CMK (cell line): ENCODE measurements at places on chromosomes 3 and 15.

- no peak for DNase-seq
These were observed 6.1 kb upstream of the USP8 start for GRCh38 chr15:50418041-50418583.

DNA sequence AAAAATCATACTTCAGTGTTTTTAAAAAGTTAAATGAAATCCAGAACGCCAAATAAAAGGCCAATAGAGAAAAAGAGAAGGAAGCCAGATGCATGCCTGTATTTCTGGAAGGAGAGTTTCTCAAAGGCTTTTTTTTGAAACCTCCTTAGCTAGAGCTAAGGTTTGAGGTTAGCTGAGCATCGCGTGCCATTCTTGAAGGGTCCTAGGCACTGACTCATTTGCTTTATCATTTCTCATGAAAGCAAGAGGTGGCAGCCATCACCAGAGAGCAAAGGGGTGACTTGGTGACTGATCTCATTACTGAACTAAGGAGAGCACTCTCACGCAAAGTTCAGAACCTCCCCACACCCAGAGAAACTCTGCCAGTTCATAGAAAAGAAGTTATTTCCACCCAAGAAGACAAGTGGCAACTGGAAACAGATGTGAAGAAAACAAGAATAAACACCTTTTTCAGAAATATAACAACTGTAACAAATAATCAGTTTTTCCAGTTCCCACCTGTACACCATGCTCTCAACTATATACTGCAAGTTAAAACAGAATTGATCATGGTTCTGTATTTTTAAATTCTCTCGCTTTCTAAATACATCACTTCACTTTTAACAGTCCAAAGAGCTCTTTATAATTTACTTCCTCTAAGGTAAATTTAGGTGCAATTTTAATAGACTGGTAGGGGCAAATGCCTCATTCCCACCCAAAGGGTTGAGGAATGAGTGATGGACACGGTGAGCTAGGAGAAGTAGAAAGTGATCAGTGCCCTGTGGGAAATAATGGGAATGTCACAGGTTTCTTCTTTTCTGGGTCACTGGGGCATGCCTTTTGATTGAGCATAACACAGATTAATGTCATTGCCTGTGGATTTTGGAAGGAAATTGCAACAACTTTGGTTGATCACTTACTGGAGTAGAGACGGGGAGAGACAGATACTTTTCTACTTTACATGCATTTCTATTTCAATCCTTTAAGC is 24.7 kb downstream of the GPR15 start:
- no peak for DNase-seq

DNA sequence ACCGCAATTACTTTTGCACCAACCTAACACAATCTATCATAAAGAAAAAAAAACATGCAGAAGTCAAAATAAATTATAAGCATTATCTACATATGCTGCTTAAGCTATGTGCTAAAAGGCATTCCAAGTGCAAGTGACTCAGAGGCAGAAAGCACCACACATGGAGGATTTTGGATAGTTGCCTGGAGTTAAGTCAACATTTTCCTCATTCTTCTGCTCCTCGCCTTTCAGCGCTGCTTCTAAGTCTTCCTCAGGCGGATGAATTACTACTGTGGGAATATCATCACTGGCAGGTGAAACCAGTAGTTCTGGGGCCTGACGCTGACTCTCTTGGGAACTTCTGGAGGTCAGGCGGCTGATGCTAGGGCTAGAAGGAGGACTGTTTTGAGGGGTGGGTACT is 53.1 kb downstream of the SLC4A7 start:
- no peak for DNase-seq

- DNase-seq, result no peak
These were observed 15.3 kb downstream of the DNAJC13 start for GRCh38 chr3:132432639-132433038.

DNA sequence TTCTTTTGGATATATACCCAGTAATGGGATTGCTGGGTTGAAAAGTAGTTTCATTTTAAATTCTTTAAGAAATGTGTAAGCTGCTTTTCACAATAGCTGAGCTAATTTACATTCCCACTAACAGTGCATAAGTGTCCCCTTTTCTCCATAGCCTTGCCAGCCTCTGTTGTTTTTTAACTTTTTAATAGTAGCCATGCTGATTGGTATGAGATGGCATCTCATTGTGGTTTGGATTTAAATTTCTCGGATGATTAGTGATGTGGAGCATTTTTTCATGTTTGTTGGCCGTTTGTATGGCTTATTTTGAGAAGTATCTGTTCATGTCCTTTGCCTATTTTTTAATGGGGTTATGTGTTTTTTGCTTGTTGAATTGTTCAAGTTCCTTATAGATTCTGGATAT is 444.3 kb upstream of the ATP11B start:
- no peak for DNase-seq

- DNase-seq, result no peak
These were observed 82.8 kb downstream of the BCHE start for GRCh38 chr3:165754219-165755007.

GRCh38 chr3:89932882-89933281 is 825.5 kb downstream of the EPHA3 start:
- DNase-seq, result no peak

DNA sequence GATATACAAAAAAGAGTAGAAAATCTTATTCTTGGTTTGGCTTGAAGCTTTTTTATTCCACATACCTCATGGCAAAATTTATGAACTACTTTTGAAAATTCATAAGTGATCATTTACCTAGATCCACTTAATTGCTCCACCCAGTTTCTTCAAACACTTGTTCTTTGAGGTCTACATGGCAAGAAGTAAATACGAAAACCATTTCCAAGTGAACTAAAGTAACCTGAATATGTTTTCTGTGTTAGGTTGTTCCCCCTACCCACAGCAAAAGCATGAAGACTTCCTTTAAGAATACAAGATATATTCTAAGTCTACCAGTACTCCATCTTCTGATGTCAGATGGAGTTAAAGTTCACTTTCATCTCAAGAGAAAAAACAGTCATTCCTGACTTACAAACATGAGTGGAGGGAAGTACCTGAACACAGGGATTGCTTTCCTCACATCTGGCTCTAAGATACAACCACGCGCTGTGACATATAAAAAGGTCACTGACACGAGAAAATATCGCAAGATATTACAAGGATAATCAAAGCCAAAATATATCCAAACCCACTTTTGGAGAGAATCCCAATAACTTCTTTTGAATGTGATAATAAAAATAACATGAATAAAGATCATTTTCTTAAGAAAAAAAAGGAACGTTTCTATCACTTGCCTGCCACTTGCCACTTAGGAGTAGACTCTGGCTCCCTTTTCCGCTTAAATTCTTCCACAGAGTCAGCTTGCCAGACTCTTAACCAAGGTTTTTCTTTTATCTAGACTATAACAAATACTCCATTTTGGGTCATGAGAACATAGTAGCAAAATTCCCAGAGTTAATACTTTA is 424.5 kb downstream of the TIGIT start:
- DNase-seq, result no peak

DNA sequence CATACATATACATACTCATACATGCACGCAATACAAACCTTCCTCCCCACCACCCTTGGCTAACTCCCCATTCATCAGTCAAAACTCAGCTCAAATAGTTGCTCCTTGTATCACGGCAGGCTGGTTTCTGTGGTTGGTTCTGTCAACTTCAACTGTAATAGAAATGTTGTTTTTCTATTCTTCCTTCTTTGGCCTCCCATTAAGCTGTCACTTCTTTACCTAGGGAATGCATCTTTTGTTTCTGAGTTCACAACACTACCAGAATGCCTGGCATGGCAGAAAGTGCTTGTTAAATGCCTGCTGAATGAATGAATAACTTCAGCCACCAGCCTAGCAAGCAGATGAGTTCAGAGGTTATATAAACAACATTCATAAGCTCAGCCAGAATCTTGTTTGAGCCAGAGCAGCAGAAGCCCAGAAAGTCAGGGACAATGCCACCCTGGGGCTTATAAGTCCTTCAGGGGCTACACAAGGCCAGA is 63.1 kb downstream of the B3GALNT1 start:
- DNase-seq, result no peak

- no peak for DNase-seq
These were observed 155.2 kb downstream of the FBLN2 start for GRCh38 chr3:13704174-13704573.

DNA sequence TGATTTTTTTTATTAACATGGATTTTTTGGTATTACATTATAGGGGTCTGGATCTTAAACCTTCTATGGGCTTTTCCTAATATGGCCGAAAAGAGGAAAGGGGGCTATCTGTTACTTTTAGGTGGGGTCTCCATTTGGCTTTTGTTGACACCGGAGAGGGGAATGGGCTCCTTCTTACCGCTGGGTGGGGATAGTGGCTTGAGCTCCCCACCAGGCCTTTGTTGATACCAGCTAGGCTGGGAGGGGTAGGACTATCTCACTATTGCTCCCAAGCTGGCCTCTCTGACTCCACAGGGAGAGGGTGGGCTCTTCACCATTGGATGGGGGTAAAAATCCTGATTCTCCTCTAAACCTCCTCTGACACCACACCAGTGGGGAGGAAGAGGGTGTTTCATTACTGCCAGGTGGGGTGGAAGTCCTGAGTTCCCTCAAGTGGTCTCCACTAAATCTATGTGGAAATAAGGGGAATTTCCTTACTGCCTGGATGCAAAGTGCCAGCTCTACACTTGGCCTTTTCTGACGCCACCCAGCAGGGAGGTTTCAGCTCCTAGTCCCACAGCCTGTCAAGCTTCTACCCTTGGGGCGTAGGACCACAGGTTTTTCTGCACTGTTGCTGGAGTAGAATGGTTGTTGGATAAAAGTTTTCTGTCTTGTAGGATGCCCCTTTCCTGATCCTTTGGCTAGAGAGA is 572.3 kb downstream of the MAGI1 start:
- DNase-seq, result no peak

- no peak for DNase-seq
These were observed 466 bp upstream of the HCN4 start for GRCh38 chr15:73369154-73369694.

DNA sequence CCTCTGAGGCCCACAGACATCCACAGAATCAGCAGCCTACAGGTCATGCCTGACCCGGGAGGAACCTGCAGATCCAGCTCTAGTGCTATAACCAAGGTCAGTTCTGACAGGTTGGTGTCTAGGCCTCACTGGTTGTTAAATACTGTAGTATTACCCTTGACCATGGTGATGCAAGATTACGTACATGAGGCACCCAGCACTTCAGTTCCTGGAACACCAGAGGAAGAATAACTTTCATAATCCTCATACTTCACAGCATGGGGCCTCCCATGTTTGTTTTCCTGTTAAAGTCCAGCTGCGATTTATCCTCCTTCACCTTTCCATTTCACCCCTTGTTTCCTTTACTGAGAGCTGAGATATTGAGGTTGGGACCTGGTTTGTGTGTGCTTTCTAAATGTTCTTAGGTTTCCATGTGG is 34.4 kb upstream of the GLCE start:
- no peak for DNase-seq

GRCh38 chr3:38627956-38628355 is 21.5 kb downstream of the SCN5A start:
- DNase-seq, result no peak

GRCh38 chr3:69326855-69327300 is 59.0 kb downstream of the FRMD4B start:
- no peak for DNase-seq

- no peak for DNase-seq
These were observed 22.1 kb downstream of the GOLGA6A start for GRCh38 chr15:74060251-74060650.

DNA sequence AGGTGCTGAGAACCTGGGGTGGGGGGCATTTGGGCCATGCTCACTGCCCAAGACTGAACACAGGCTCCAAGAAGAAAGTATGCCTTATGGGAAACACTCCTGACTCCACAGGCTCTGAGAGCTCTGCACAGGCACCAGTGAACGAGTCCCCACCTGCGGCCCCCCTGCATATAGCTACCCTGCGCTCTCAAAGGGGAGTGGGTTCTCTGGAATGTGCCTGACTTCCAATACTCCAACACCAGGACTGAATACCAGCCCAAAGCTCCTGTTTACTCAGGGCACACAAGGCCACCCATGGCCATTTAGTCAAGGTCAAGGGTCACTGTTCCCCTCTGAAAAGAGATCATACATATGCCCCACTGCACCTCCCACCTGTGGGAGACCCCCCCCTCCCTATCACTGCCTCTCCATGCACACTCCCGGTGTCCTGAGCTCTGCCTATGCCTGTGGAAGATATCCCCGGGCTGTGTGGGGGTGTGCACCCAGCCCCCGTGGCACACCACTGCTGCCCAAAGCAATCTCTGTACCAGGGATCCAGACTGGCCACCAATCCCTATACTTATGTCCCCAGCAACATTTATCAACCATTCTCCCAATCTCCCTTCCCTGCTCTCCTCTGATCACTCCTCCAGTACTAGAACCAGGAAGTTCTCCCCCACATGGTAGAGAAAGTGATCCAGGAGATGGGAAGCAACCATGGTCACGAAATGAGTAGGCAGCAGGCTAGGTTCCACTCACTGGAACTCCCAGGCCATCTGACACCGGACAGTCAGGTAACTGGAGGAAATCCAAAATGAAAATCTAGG is 1.5 kb upstream of the PLXNB1 start:
- DNase-seq, result no peak

DNA sequence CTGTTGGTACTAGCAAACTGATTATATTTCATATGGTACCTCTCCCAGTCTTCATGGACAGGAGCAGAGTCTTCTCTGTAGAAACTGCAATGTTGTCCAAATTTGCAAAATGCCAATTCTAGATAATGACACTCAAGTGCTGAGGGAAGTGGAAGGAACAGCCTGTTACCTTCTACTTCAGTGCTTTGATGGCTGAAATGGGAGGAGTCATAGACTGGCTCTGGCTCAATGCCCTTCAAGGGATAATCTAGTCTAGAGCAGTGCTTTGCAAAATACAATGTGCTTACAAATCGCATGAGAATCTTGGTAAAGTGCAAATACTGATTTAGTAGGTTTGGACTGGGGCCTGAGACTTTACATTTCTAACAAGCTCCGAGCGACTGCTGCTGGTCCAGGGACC is 51.7 kb upstream of the ACP3 start:
- DNase-seq, result no peak
